Ovary (tissue), 10 donors: ENCODE measurements at places on chromosomes 4 and X. TPM values are rescaled to one million over a fixed set of nuclear protein-coding genes. Genes with fewer than 3 reads are reported as not detected.

GRCh38 chrX:39613482-39613995 is 484.2 kb downstream of the BCOR start:
- H3K4me3 ChIP-seq, result peak overlapping the region; percentile 2
- H3K4me1 ChIP-seq, result no peaks in the 10 kb centered on the region
- H3K36me3 ChIP-seq, result no peaks in the 10 kb centered on the region

- no peak for DNase-seq
- H3K27ac ChIP-seq, result no peak overlapping the region
- H3K4me3 ChIP-seq, result no peak overlapping the region
- H3K4me1 ChIP-seq, result peaks cover 5% of the 10 kb centered on the region
- no peaks in the 10 kb centered on the region for H3K27me3 ChIP-seq
Measured at GRCh38 chr4:140052050-140052449, 101.9 kb downstream of the MAML3 start.

GRCh38 chr4:37320513-37321235 is 76.1 kb downstream of the NWD2 start:
- DNase-seq, result no peak
- H3K4me3 ChIP-seq, result no peak overlapping the region
- no peaks in the 10 kb centered on the region for H3K4me1 ChIP-seq
- no peaks in the 10 kb centered on the region for H3K27me3 ChIP-seq
- H3K36me3 ChIP-seq, result no peaks in the 10 kb centered on the region

DNA sequence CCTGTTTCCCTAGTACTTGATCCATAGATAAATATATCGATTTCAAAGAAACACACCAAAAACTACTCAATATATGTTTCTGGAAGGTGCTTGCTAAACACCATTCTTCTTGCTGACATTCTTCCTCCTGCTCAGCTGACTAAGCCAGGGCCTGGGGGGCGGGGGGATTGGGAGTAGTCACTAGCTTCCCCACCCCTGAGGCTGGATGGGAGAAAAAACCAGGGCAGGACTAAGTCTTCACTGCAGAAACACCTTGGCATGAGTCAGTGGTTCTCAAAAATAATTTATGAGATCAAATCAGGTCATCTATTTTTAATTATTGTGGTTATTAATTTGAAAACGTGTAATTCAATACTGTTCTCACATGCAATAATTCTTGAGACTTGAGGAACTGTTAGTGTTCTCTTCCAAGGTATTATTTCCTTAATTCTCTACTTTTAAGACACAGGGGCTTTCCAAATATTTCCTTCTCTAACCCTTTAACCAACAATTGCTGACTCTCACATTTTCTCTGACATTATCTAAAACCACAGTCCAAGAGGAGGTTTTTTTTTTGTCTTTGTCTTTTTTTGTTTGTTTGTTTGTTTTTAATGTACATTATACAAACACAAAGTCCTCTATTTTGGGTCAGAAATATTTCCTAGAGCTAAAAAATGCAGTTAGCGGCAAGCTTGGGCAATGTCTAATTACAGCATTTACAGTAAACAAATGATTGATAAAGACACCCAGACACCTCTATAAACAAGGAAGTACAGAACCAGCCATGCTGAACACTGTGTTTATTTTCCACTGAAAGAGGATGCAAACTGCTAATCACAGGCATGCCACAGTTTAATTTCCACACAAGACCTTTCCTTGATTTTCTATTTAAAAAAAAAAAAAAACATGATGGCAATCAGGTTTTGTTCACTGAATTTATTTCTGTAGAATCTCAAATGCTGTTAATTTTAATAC is 120.3 kb upstream of the USP9X start:
- H3K27me3 ChIP-seq, result no peaks in the 10 kb centered on the region
- H3K36me3 ChIP-seq, result no peaks in the 10 kb centered on the region
- no peak overlapping the region for H3K4me3 ChIP-seq
- no peaks in the 10 kb centered on the region for H3K4me1 ChIP-seq
- no peak overlapping the region for H3K27ac ChIP-seq

DNA sequence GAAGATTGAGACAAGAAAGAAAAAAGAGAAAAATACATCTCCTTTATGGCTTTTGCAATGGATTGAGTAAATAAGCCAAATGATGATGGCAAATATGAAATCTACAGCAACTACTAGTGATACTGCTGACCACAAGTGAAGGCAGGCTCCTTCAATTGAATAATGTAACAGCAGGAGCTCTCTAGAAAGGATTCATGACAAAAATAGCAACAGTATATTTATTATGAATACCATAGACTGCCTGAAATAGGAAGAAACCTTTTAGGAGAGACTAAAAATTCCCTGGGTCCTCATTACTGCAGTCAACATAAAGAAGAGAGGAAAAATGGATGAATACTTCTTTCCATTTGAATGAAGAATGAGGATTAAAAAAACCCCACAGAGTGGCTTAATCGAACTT is 306.8 kb upstream of the ANXA10 start:
- H3K4me3 ChIP-seq, result no peak overlapping the region
- no peak overlapping the region for H3K27ac ChIP-seq
- no peaks in the 10 kb centered on the region for H3K27me3 ChIP-seq
- no peaks in the 10 kb centered on the region for H3K4me1 ChIP-seq
- DNase-seq, result no peak

GRCh38 chr4:8641256-8641655 is 48.7 kb downstream of the CPZ start:
- H3K4me1 ChIP-seq, result no peaks in the 10 kb centered on the region
- H3K27ac ChIP-seq, result no peak overlapping the region
- H3K27me3 ChIP-seq, result no peaks in the 10 kb centered on the region
- no peak overlapping the region for H3K4me3 ChIP-seq
- no peaks in the 10 kb centered on the region for H3K36me3 ChIP-seq

GRCh38 chrX:10569946-10570345 is 50.4 kb downstream of the MID1 start:
- H3K4me1 ChIP-seq, result peaks cover 2% of the 10 kb centered on the region
- no peaks in the 10 kb centered on the region for H3K27me3 ChIP-seq
- H3K4me3 ChIP-seq, result no peak overlapping the region
- no peaks in the 10 kb centered on the region for H3K36me3 ChIP-seq
- no peak overlapping the region for H3K27ac ChIP-seq
- no peak for DNase-seq

DNA sequence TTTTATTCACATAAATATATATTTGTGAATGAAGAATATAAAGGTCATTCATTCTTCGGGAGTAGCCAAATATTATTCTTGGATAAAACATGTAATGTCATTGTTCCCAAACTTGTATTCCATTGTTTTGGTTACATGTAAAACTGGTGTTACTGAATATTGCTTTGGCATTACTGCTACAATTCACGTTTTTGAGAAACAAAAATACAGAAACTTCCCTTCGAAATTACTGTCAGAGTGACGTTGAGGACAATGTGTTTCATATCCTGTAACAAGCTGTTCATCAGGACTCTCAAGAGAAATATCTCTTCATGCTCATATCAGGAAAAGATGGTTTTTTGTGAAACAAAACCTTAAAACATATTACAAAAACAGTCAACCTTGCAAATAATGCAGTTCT is 258.9 kb upstream of the DDX53 start:
- no peaks in the 10 kb centered on the region for H3K36me3 ChIP-seq
- no peaks in the 10 kb centered on the region for H3K27me3 ChIP-seq
- no peak overlapping the region for H3K4me3 ChIP-seq
- no peak for DNase-seq
- no peaks in the 10 kb centered on the region for H3K4me1 ChIP-seq
- no peak overlapping the region for H3K27ac ChIP-seq

- no peak overlapping the region for H3K4me3 ChIP-seq
- H3K4me1 ChIP-seq, result peaks cover 4% of the 10 kb centered on the region
- H3K27ac ChIP-seq, result no peak overlapping the region
Measured at GRCh38 chrX:7891928-7892327, 35.3 kb downstream of the PNPLA4 start.

DNA sequence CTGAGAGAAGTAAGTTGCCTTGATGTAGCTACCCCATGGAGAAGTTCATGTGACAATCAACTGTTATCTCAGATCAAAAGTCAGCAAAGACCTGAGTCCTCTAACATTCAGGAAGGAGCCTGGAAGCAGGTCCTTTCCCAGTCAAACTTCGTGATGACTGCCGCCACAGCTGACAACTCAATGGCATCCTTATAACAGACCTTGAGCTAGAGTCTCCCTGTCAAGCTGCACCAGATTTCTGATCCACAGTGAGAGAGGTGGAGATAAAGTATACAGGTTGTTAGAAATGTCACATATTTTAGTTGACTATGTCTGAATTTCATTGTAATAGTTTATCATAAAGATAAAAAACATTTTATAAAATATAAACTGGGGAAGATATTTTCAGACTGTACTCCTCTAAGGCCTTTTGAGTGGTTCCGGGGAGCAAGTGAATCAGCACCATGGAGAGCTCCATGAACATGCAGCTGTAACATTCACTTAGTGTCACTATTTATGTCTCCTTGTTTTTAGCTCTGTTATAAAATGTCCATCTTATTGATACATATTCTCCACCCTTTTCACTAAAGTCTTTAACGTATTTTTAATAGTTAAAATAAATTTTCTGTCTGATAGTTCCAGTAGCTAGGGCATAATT is 1653.5 kb upstream of the AGA start:
- H3K27ac ChIP-seq, result no peak overlapping the region
- DNase-seq, result no peak
- no peaks in the 10 kb centered on the region for H3K36me3 ChIP-seq
- no peaks in the 10 kb centered on the region for H3K27me3 ChIP-seq
- H3K4me1 ChIP-seq, result no peaks in the 10 kb centered on the region
- H3K4me3 ChIP-seq, result no peak overlapping the region

DNA sequence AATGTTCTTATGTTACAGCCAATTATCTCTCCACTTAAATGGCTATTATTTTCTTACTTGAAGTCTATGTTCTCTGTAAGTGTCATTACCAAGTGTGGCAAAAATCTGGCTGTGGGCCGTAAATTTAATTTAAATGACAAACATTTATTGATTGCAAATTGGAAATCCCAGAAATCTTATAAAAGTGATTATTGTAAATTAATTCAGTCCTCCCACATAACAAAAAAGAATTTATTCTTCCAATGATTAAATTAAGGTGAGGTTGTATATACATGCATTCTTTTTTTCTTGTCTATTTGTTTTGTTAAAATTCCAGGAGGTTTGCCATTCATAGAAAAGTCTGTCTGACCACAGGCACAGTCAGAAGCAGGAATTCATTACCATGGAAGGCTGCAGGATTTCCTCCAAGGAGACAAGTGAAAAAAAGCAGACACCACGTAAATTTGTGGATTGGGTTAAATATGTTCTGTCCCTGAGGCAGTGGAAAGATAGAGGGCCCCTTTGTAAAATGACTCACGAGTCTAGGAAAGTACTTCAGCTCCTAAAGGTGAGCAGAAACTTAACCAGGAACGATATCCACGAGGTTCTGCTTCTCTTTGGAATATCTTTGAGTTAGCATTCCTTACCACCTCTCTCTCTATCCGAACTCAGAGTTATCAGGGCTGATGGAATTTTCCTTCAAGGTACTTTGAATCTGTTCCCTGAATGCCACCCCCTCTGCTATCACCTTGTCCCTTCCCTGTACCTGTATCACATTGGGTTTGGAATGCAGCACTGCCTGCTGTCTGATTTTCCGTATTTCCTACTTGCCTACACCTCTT is 10.7 kb downstream of the PPARGC1A start:
- DNase-seq, result no peak
- H3K4me1 ChIP-seq, result no peaks in the 10 kb centered on the region
- H3K27me3 ChIP-seq, result no peaks in the 10 kb centered on the region
- H3K36me3 ChIP-seq, result no peaks in the 10 kb centered on the region
- H3K4me3 ChIP-seq, result no peak overlapping the region

DNA sequence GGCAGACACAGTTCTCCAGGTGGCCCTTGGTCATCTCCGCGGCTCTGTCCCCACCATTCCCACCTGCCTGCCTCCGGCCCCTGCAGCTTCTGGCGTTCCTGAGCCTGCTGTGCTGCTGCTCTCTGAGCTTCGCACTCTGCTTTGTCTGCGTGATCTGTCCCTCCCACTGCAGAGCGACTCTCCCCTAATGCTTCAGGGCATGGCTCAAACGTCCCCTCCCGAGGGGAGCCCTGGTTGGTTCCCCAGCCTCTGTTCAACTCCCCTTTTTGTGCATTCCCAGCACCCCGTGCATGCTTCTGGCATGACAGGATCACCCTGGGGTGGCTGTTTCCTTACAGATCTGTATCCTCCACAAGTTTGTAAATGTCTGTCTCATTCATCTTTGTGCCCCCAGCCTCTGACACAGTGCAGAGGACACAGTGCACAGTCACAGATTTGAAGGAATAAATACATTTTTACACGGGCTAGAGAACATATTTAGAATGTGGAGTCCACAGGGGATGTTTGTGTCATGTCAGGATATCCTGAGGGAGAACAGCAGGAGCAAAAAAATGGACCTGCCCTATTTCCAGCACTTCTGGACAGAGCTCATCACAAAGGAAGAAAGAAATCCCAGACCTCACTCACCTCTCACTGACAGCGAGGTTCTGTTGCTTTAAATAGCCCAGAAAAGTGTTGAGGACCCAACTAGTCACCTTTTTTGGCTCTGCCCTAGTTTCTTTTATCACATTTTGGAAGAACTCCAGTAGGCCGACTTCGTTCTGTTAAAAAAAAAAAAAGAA is 72.6 kb downstream of the GATB start:
- DNase-seq, result no peak
- H3K4me1 ChIP-seq, result peaks cover 2% of the 10 kb centered on the region

MAGEB2 gene
- not detected for polyA plus RNA-seq

SERTM2 gene
- polyA plus RNA-seq, result 1.5 TPM
